MG63 (cell line): ENCODE measurements at places on chromosomes 1 and 21. TPM values are rescaled to one million over a fixed set of nuclear protein-coding genes. Genes with fewer than 3 reads are reported as not detected.

The GOLT1A gene
- total RNA-seq = not detected in 2 replicates

GRCh38 chr1:155003766-155004351 is 1.3 kb downstream of the ZBTB7B start:
- peak; percentile 98 for DNase-seq

- DNase-seq = peak; percentile 91
Observed at GRCh38 chr1:231626535-231626950, at the start of gene DISC1. Gene DISC1, plus strand, starts transcription at chr1:231626790. Its CDS starts 78 bp downstream, at chr1:231626868.

The PRRX1 gene
- total RNA-seq = 0.27 and 1.2 TPM in 2 replicates

DNA sequence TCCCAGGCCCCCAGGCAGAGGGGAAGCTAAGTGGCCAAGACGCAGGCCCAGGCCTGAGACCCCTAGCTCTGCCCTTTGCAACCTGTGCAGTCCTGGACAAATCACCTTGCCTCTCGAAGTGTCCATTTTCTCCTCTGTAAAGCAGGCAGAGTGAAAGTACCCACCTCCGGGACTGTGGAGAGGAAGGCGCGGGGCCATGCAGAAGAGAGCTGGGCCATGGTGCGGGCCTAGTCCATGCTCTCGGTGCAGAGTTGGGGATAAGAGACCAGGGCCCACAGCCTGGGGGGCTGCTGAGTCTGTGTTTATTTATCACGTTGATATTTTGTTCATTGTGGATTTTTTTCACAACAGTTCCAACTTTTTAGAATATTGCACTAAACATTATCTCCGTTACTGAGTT is 160.2 kb upstream of the VAMP3 start:
- no peak for DNase-seq

GRCh38 chr21:35428937-35429336 is 379.8 kb upstream of the RUNX1 start:
- DNase-seq = no peak

DNA sequence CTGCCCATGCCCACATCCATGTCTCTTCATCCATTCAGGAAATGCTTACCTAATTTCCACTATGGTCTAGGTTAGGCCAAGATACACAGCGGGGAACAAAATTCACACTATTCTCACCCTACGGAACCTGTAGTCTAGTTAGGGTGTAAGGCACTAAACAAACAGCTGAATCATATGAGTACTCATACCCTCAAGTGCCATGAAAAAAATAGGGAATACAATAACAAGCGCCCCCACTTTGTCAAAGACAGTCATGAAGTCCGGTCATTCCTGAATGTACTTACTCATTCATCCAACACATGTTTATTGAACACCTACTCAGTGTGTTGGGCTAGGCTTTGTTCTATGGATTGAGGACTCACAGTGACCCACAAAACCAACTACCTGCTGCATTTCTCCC is 6.2 kb upstream of the FYB2 start:
- DNase-seq = no peak

DNA sequence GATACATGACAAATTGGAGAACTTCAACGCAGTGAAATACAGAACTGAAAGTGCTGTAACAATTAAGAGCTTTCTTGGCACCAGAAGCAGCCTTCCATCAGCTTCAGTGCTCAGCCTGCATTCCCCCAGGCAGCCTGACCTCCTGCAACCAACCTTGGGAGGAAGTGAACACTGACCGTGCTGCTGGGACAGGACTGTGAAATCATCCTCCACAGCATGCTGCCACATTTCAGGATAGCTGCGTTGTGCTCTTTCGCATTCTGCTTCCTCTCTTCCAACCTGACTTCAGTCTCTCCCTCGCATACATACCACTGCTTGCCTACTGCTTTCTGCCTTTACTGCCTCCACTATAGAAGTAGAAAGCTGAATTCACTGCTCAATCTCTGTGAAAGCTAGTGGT is 388.6 kb downstream of the RWDD3 start:
- DNase-seq = no peak

DNA sequence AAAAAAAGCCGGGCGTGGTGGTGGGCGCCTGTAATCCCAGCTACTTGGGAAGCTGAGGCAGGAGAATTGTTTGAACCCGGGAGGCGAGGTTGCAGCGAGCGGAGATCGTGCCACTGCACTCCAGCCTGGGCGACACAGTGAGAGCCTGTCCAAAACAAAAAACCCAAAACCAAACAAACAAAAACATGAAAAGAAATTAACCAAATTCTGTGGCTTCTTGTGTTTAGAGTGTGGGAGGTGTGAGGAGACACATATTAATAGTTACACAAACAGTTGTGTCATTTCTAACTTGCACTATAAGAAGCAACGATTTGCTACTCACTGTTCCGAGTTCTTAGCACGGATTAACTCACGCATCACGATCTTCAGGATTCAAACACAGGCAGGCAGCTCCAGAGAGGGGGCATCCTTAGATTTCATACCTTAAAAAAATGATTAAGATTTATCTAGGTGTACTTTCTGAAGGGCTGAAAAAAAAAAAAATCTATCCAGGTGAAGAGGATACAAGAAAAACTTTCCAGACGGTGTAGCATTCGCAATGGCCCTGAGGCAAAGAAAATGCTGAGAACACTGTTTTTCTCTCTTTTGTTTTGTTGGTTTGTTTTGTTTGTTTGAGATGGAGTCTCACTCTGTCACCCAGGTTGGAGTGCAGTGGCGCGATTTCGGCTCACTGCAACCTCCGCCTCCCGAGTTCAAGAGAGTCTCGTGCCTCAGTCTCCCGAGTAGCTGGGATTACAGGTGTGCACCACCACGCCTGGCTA is 713 bp upstream of the HMGCL start:
- no peak for DNase-seq

- no peak for DNase-seq
Observed at GRCh38 chr1:203316626-203317093, 11.3 kb downstream of the BTG2 start.

DNA sequence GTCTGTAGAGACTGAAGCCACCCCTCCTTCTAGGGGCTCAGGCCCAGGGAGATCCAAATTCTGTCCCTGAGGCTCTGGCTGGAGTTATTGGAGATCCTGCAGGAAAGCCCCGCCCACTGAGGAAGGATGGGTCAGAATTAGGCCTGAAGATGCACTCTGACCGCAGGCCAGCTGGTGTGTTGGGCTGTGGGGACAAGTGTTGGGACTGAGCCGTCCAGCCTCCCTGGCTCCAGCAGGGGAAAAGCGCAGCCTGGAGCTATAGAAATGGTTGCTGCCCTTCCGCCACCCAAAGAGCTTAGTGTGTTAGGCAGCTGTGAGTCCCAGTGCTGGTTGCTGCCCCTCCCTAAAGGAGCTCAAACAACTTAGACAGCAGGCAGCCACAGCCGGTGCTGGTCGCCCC is 33.0 kb upstream of the PRRX1 start:
- no peak for DNase-seq

The DPT gene
- total RNA-seq = not detected in 2 replicates

The CD1B gene
- total RNA-seq = not detected in 2 replicates

The KCNK2 gene
- 1.1 and 2.8 TPM in 2 replicates for total RNA-seq

GRCh38 chr1:14037101-14037847 is 337.3 kb downstream of the PRDM2 start:
- no peak for DNase-seq

GRCh38 chr1:113779542-113779941 is 20.3 kb upstream of the PHTF1 start:
- DNase-seq = no peak

DNA sequence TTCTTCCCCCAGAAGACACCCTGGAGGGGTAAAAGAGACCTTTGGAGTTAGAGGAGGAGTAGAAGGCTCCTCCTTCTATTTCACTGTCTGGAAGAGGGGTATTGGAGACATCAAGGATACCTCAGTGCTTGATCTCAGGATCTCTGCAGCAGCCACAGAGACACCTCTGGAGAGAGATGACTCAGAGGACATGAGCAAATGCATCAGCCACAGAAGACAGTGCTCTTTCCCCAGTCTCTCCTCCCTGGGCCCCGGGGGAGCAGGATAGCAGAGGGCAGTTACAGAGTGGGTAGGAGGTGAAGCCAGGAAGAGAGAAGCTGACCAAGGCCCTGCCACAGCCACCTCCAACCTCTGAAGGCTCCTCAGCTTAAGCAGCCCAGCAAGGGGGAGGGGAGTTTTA is 15.3 kb upstream of the TEDDM1 start:
- DNase-seq = no peak

The INSRR gene
- not detected in 2 replicates for total RNA-seq

DNA sequence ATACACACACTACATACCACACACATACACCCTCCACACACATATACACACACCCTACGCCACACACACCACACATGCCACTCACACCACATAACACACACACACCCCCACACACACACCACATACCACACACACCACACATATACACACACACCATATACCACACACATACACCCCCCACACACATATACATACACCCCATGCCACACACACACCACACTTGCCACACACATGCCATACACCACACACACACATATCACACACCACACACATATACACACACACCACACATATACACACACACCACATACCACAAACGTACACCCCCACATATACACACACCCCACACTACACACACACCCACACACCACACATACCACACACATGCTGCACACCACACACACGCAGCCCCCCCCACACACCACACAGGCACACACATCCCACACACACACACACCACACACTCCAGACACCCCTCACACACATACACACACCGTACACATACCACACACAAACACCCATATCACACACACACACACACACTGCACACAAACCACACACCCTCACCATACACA is 76.7 kb upstream of the TMPRSS2 start:
- DNase-seq = no peak

DNA sequence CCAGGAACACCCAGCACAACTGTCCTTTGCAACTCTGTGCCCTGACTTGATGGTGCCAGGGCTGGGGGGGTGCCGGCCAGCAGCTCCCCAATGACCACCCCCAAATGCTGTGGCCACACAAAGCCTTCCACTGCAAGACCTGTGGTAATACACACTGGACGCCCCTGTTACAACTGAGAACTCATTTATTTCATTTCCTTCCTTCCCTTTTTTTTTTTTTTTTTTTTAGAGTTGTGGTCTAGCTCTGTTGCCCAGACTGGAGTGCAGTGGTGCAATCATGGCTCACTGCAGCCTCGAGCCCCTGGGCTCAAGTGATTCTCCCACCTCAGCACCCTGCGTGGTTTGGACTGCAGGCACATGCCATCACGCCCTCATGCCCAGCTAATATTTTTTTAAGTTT is 25.2 kb downstream of the TP73 start:
- DNase-seq = no peak

The PGBD5 gene
- 0.05 TPM in 1 of 2 replicates, not detected in the other for total RNA-seq

- DNase-seq = no peak
Observed at GRCh38 chr1:239676522-239677273, 290.3 kb downstream of the CHRM3 start.

DNA sequence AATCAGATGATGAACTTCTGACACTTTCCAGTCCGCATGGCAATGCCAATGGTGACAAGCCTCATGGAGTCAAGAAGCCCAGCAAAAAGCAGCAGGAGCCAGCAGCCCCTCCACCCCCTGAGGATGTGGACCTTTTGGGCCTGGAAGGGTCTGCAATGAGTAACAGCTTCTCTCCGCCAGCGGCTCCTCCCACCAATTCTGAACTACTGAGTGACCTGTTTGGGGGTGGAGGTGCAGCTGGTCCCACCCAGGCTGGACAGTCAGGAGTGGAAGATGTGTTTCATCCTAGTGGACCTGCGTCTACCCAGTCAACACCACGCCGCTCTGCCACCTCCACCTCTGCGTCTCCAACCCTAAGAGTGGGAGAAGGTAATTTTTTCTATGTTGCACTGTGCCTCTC is 28.0 kb upstream of the LEPR start:
- DNase-seq = no peak

The RNU1-2 gene
- total RNA-seq = not detected in 2 replicates

DNA sequence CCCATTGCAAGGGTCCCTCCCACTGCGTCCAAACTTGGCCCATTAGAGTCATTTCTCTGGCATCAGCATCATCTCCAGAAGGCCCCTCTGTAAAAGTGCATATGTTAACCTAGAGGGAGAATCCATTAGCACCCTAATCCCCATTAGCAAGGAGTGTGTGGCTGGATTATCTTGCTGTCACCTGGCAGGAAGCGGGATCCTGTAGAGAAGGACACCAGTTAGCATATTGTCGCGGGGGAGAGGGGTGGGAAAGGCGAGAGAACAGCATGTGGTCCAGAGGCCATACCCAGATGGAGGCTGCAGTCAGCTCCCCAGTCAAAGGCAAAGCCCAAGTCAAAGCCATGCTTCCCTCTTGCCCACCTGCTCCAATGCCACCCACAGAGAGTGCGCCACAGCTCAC is 64.0 kb downstream of the OLIG1 start:
- DNase-seq = no peak

DNA sequence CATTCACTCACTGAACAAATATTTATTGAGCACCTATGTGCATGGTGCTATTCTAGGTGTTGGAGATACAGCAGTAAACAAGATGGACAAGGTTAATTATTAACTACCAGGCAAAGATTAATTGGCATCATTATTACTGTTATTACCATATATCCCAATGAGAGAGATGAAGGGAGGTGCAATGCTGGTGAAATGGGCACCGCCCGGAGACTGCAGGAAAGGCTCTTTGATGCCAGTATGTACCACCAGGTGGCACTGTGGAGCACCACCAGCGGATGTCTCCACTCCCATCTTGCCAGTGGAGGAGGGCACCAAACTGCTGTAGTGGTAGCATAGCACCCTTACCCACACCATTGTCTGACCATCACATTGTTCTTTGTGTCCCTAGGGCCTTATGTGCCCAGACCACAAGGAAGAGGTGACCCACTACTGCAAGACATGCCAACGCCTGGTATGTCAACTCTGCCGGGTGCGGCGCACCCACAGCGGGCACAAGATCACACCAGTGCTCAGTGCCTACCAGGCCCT is 3.0 kb downstream of the TRIM46 start:
- DNase-seq = peak; percentile 76

- DNase-seq = peak; percentile 40
Observed at GRCh38 chr1:93908394-93909145, 660 bp downstream of the GCLM start.

The HES2 gene
- total RNA-seq = 0.59 TPM in 1 of 2 replicates, not detected in the other

The ZNF697 gene
- total RNA-seq = 0.22 and 0.23 TPM in 2 replicates

The NADK gene
- 37.8 and 61.4 TPM in 2 replicates for total RNA-seq

The ANGPTL7 gene
- not detected in 2 replicates for total RNA-seq

The TSPAN2 gene
- total RNA-seq = 0.17 and 1.0 TPM in 2 replicates

DNA sequence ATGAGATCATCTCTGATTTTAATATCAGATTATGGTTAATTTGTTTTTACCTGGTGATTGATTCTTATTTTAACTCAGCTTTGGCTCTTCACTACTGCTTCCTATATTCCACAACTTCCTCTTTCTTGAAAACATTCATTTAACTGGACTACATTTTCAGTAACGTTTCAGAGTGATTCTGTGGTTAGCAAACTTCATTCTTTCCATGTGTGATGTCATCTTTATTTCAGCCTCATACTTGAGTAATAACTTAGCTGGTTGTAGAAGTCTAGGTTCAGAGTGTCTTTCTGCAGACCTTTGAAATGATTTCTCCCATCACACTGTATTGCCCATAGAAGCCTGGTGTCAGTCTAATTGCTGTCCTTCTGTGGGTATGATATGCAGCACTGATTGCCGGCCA is 36.0 kb upstream of the SLC35F3 start:
- DNase-seq = no peak
